ENCODE measurements at places on chromosomes 2 and 18. TPM values are rescaled to one million over a fixed set of nuclear protein-coding genes. Genes with fewer than 3 reads are reported as not detected.

The COL6A3 gene
- total RNA-seq, result 3.0 TPM

The STPG4 gene
- total RNA-seq, result not detected

The SERPINB11 gene
- not detected for total RNA-seq

The NYAP2 gene
- total RNA-seq, result not detected

The OBSL1 gene
- 1.5 TPM for total RNA-seq

The SLC30A3 gene
- total RNA-seq, result 0.67 TPM

The NEU4 gene
- total RNA-seq, result not detected

The UGT1A3 gene
- not detected for total RNA-seq

The ACTG2 gene
- not detected for total RNA-seq

The ZNF519 gene
- 13.9 TPM for total RNA-seq

The AOX1 gene
- 0.79 TPM for total RNA-seq

The DNAJC10 gene
- 41.5 TPM for total RNA-seq

The CDK15 gene
- not detected for total RNA-seq

The IL37 gene
- total RNA-seq, result not detected

The ZC3H8 gene
- total RNA-seq, result 18.7 TPM

The CDKL4 gene
- total RNA-seq, result not detected

The PLCD4 gene
- 0.19 TPM for total RNA-seq

The CPLX4 gene
- total RNA-seq, result not detected

The PROC gene
- not detected for total RNA-seq

The LCT gene
- 0.05 TPM for total RNA-seq

The COL3A1 gene
- total RNA-seq, result not detected

The CTLA4 gene
- 65.2 TPM for total RNA-seq

The TEKT4 gene
- not detected for total RNA-seq

The PRSS56 gene
- not detected for total RNA-seq

The ZAP70 gene
- total RNA-seq, result 167 TPM

The FAP gene
- not detected for total RNA-seq

The DCDC2C gene
- not detected for total RNA-seq

The XDH gene
- not detected for total RNA-seq

The SOWAHC gene
- total RNA-seq, result 0.38 TPM

The GAREM2 gene
- 1.1 TPM for total RNA-seq

The ABCG5 gene
- not detected for total RNA-seq

The LHCGR gene
- total RNA-seq, result not detected

The RBMS1 gene
- total RNA-seq, result 27.8 TPM

The PSMA8 gene
- total RNA-seq, result 2.1 TPM

The SLC16A14 gene
- 1.1 TPM for total RNA-seq

Data from activated naive CD4-positive, alpha-beta T cell treated with anti-CD3 and anti-CD28 coated beads for 36 hours (primary cell).